ENCODE measurements at places on chromosomes 16 and 17. TPM values are rescaled to one million over a fixed set of nuclear protein-coding genes. Genes with fewer than 3 reads are reported as not detected.

GRCh38 chr17:27519550-27519949, 63.3 kb downstream of the KSR1 start:
- DNase-seq = no peak

GRCh38 chr17:80164185-80164584, 5.6 kb upstream of the CARD14 start:
- no peak for DNase-seq

- DNase-seq = no peak
Measured at GRCh38 chr16:78211946-78212345, 112.5 kb downstream of the WWOX start.

- DNase-seq = no peak
Measured at GRCh38 chr16:49455991-49456745, 82.6 kb downstream of the C16orf78 start.

Gene ADAP2
- total RNA-seq = 0.14 TPM

DNA sequence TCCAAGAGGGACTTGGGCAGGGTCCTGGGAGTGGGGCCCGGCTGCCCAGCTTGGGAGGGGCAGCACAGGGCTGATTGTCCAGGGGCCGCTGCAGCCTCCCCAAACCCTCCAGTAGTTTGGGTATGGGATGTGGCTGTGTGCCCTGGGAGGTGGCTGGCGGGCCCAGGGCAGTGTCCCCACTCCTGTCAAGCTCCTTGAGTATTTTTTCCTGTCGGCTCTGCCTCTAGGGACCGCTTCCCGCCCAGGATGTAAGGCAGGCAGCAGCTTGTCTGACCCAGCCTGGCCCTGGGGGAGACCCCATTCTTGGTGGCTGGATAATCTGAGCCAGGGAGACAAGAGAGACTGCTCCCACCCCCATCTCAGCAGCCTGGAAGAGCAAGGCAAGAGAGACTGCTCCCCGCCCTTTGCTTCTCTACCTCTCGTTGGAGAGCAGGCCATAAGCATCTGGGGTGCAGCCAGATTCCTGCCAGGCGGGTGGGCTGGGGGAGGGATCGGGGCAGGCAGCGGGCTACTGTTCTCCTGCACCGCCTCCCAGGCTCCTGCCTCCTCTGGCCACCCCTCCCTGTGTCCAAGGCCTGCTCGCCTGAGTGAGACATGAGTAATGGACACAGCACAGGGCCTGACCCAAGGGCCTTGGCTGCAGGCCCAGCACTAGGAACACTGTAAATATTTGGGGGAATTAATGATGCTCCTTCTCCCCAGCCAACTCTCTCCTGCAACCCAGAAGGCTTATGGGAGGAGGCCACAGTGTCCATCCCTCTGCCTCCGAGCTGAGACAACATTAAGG, 18.4 kb upstream of the ITGA3 start:
- DNase-seq = no peak

Gene ALOX12B
- not detected for total RNA-seq

DNA sequence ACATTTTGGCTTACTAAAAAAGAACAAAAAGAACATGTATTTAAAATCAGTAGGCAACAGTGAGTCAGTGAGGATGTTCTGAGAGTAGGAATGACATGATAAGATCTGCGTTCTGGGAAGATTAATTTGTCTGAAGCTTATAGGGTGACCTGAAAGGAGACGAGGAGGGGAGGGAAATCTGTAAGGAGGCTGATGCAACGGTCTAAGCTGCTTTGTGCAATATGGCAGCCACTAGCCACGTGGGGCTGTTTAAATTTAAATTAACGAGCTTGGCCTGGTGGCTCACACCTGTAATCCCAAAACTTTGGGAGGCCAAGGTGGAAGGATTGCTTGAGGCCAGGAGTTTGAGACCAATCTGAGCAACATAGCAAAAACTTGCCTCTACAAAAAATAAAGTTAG, 181.6 kb upstream of the CACNG3 start:
- no peak for DNase-seq

GRCh38 chr16:89093602-89094251, at the start of gene ACSF3:
TSS of gene ACSF3 (plus strand) at chr16:89093852. CDS start at chr16:89100682, 6,830 bp downstream.
- peak; percentile 82 for DNase-seq

DNA sequence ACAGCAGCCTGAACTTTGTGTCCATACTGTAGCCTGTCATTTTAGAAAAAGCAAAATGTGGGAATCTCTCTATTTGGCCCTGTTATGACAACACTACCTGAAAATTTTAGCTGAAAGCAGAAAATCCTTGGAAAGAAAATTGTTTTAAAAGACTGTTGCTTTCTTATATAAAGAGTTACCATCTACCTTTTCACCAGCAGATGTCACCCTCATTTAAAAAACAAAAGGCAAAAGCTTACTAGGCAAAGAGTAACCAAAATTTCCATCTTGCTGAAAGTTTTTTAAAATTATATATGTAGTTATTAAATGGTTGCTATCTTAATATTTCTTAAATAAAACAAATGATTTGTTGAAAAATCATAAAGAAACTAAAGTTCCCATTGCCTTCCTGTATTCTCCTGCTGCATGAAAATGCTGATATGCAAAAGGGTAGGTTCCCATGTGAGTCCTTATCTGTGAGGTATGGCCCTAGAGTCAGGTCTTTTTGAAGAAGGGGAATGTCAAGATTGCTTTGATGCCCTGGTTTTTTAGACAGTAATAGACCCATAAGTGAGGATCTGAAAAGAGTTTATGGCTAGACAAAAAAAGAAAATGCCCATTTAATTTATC, 61.0 kb downstream of the TNRC6C start:
- DNase-seq = no peak

DNA sequence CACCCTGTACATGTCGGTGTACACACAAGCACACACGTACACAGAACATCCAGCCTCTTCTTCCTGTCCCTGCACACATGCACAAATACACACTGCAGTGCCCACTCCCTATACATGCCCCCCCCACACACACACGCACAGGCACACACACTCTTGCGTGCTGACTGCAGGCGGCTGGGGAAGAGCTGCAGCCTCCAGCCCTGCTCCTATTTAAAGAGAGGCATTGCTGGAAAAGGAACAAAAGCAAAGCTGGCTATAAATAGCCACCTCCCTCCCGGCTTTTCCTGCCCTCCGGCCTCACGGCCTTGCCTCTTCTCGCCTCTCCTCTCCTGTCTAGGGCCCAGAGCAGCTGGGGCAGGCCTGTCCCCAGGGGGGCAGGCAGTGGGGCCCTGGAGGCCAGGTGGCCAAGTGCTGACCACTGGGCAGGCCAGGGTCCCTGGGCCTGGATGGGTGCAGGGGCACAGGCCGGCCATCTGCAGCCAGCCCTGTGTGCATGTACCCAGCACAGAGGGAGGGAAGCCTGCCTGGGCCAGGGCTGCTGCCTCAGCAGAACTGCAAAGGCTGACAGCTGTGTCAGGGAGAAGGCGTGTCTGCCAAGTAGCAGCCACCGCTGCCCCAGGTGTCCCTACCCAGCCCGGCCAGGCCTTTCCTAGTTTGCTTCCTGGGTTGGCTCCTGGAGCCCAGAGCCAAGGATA, 25.4 kb downstream of the RTN4RL1 start:
- no peak for DNase-seq

DNA sequence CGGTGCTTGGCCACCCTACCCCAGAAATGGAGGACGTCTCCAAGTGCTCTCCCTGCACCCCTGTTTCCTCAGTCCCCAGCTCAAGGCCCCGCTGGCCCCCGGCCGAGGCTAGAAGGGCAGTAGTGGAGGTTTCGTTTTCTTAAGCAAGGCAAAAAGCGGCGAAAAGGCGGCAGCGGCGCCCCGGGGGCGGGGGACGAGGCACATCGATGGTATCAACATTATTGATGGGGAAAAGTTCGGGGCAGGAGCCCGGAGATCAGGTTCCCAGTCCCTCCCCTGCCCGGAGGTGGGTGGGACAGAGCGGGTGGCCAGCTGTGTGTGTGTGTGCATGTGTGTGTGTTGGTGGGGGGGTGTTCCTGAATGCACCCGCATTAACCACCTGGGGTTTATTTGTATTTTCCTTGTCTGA, 4.1 kb upstream of the SALL1 start:
- no peak for DNase-seq

GRCh38 chr16:87068762-87069150, 248.4 kb downstream of the C16orf95 start:
- no peak for DNase-seq

Gene KRT33A
- not detected for total RNA-seq

DNA sequence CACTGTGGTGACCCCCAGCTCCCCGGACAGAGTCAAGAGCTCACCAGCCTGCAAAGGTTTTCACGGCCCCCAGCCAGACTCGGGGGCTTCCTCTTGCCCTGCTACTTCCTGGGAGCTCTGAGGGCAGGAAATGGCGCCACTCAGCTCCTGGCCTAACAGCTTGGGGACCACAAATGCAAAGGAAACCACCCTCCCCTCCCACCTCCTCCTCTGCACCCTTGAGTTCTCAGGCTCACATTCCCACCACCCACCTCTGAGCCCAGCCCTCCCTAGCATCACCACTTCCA, 375 bp upstream of the SPN start:
- DNase-seq = no peak

Gene TBC1D3E
- total RNA-seq = not detected

GRCh38 chr17:55641676-55642081, 81.0 kb downstream of the TMEM100 start:
- no peak for DNase-seq

Gene IGF2BP1
- not detected for total RNA-seq

GRCh38 chr16:2148714-2149629, 547 bp downstream of the RAB26 start:
- no peak for DNase-seq

DNA sequence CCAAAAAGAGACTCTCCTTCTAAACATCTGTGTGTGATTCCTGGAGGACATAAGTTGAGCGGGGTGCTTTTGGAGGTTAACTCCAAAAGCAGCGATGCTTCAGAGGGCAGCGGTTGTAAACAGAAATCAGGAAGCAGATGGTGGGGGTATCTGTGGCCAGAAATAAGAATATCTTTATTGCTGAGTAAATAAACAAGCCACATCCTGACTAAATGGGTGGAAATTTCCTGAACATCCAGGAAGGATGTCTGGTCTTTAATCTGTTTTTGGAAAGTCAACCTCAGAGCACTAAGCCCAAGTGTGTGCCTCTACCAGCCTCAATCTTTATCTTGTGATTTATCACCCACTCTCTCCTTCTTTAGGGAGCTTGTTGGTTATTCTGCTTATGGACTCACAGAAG, 123.3 kb downstream of the CDH13 start:
- no peak for DNase-seq

Gene PLEKHG4
- total RNA-seq = 13.7 TPM

Gene GPRC5B
- total RNA-seq = 0.19 TPM

DNA sequence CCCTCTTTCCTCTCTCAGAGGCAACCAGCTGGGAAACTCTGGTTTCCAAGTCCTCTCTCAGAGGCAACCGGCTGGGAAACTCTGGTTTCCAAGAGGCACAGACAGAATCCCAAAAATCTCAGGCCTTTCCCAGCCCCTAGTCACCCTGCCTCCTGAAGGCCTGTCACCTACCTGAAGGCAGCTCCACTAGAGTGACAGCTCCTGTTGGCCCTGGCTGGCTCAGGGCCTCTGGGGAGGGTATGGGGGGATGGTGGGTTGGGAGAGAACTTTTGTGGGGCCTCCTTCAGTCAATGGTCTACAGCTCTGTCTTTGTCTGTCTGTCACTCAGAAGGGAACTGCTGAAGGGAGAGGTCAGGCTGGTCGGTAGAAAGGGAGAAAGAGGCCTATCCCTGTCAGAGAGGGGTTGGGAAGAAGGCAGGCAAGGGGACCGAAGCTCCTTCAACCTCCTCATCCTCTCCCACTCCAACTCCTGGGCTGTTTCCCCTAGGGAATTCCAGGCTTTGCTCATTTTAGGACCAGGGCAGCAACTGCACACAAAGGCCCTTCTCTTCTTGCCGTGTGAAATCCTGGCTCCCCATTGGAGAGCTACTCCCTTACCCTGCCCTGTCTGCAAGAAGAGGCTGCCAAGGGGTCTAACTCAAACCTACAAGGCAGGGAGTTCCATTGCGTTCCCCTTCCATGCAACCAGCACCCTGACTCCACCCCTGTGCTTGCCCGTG, 23.6 kb downstream of the COPZ2 start:
- DNase-seq = no peak

DNA sequence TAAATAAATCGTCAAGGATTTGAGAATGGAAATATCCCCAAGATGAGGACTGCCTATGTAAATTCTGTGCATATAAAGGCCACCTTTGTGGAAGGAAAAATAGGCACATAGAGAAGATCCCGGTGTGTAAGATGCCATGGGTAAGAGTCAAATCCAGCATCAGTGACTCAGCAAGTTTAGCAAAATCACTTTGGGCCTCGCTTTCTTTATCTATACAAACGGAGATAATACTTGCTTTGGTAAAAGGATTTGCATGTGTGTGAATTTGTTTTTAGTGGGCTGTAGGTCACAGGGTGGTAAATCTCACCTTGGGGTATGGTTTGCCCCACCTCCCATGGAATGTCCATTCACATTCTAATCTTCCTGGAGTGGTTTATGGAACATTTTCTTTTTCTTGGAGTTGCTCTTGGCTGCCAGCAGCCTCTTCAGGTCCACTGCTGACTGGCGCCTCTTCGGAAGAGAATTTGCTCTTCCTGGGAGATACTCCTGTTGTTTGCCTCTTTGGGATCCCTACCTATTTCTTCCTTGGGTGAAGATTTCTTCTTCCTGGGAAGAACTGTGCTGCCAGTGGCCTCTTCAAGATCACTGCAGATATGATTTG, 587.6 kb downstream of the CDH11 start:
- no peak for DNase-seq

Gene QPRT
- 0.76 TPM for total RNA-seq

GRCh38 chr17:60372790-60373483, 19.0 kb downstream of the USP32 start:
- no peak for DNase-seq

Gene SOST
- not detected for total RNA-seq

GRCh38 chr16:3012246-3012645, 477 bp upstream of the CLDN9 start:
- no peak for DNase-seq

DNA sequence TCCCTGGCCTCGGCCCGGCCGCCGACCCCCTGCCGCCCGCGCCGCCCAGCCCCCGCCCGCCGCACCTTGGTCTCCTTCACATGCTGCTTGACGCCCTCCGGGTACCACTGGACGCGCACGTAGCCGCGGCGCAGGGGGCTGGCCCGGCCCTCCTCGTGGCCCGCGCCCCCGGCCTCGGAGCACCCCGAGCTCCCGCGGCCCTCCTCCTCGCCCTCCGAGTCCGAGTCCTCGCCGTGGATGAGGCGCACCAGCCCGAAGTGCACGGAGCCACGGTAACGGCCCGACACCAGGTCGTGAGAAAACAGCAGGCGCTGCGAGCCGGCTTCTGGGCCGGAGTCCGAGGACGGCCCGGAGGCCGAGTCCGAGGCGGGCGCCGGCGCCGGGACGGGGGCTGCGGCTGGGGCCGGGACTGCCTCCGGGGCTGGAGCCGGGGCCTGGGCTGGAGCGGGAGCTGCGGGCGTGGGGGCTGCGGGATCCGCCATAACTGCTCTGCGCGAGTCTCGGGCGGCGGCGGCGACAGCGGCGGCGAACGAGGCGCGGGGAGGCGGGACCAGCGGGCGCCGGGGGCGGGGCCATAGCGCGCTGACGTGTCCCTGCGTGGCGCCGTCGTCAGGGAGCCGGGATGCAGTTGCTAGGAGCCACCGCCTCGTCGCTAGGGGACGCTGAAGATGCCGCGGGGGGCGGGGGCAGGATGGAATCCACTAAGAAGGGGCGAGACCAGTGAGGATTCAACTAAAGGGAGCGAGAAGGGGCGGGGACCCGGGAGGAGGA, at the start of gene UBE2O:
Gene UBE2O, minus strand, starts transcription at position 493 of the 771 bp plus-strand sequence. Its CDS starts 11 bp downstream, at position 482.
- DNase-seq = peak; percentile 96

GRCh38 chr17:48541036-48541576, 3.8 kb downstream of the HOXB2 start:
- DNase-seq = no peak

Gene WSCD1
- not detected for total RNA-seq

Gene CCDC144A
- total RNA-seq = 0.81 TPM

GRCh38 chr16:30565984-30566383, 5.5 kb downstream of the ZNF688 start:
- DNase-seq = no peak

Data from CD8-positive, alpha-beta T cell (primary cell).